ENCODE measurements at places on chromosomes 1 and 21.
A peak's percentile ranks its signal among the peaks of the same experiment; 100 is the strongest.

DNA sequence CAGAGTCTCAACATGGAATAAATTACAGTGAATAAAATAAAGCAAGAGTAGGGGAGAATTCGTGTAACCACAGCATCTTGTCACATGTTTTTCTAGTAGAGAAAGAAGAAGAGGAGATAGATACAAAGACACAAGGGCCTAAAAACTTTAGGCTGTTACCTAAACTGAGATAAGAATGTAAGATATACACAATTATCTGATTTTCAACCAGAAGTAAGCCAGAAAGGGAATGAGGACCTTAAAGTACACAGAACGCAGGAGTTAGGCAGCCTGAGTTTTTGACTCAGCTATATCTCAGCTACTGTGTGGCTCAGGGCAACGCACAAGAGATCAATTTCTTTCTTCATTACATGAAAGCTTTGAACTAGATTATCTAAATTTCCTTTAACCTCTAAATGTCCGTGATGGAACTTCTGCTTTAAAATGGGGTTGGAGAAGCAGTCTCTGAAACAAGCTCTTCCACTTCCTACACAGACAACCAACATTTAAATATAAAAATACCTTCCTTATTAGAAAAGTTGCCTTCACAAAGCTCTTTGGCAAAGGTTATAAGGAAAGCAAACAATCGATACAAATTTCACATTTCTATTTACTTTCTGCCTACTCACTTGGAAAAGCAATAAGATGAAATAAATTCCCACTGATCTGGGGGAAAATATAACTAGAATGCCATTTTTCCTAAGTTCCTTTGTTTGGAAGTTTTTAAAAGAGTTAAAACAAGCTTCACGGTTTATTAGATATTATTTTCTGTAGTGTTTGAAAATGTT lies 5.2 kb upstream of the RGS13 start:
- DNase-seq: no peak

DNA sequence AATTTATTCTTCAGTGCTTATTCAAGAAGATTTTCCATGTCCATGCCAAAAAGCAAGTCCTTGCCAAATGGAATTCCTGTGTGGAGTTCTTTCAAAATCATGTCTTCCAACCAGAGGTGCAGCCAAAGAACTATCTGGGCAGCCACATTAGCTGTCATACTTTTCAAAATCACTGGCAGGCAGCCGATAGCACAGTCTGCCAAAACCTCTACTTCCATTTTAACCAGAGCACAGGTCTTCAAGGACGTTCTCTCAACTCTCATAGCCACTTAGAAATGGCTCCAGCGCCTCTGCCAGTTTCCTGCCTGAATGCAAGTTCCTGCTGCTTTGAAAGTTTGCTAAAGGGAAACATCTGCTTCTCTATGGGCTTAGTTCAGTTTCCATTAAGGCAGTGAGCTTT lies 975.7 kb upstream of the ADGRL4 start:
- peak; percentile 27 for DNase-seq

DNA sequence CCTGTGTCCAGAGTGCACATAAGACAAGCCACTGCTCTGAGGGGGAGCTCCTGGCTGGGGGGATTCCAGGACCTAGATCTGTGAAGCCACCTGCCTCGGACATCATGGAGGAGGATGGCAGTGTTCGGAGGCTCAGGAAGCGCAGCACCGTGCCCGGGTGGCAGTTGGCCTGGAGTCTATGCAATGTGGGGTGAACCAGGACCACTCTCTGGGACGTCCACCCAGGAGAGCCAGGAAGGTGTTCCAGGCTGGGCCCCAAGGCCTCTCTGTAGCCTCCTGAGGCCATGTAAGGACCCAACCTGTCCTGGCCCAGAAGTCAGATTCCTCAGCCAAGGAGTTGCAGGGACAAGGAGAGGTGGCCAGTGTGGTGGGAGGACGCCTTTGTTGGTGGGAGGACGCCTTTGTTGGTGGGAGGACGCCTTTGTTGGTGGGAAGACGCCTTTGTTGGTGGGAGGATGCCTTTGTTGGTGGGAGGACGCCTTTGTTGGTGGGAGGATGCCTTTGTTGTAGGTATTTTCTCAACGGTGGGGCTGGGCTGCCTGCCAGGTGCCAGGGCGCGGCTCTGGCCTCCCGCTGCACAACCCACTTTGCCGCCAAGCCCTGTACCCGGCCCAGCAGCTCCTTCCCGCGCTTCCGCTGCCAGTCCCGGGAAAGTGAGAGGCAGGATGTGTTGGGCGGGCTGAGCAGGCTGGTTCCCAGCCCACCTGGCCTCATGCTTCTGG lies 30.6 kb upstream of the BMP8B start:
- DNase-seq: no peak

DNA sequence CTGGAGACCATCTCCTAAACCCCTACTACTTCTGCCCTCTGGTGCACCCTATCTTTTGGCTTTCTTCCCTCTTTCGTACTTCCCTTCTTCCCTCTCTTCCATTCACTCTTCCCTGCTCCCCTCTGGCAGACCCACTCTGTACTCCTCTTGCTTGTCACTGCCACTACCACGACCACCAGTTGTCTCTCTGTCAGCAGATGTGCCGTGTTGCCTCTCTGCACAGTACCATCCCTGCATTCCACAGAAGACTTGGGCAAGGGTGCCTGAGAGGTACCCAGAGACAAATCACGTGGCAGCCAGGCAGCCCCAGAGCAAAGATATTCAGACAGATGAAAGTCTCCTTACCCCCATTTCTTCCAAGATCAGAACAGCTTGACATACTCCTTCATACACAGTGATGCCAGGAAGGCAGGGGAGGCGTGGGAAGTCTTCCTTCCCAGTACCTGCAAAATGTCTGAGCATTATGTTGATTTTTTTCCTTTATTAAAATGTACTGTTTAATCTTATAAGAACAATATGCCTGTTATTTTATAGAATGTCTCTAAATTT lies 15.0 kb downstream of the CAMSAP2 start:
- no peak for DNase-seq

DNA sequence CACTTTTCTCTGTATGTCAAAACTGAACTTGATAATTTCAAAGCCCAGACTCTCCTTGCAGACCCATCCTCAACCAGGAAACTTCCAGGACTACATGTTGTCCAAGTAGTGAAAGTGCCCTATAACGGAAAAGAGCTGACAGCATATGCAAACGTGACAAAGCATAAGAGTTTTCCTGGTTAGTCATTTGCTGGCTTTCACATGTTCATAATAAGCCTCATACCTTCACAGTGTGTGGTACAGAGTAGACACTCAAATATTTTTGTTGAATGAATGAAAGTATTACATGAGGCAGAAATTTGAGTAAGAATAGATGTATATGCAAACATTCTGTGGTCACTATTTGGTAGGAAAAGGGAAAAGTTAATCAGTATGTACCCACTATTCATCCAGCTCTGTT lies 473.3 kb downstream of the MRPL39 start:
- DNase-seq: no peak

DNA sequence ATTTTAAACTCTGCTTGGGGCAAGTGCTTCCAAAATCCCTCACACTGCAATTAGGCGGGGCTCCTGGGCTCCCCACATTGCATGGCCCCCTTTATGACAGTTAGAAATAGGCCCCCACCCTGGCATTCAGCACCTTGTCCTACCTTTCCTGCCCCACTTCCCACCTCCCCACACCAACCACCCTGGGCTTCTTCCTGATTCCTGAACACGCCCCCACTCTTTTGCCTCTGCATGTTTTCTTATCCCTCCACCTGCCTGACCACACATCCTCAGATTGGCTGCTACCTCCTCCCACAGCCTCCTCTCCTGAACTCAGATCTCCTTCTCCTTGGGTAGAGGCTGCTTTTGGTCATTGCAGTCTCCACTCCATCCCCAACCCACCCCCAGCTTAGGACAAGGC lies 1.5 kb downstream of the MOB3C start:
- no peak for DNase-seq

- DNase-seq: peak; percentile 76
Measured at GRCh38 chr1:100866041-100866900, 28.4 kb downstream of the EXTL2 start.

DNA sequence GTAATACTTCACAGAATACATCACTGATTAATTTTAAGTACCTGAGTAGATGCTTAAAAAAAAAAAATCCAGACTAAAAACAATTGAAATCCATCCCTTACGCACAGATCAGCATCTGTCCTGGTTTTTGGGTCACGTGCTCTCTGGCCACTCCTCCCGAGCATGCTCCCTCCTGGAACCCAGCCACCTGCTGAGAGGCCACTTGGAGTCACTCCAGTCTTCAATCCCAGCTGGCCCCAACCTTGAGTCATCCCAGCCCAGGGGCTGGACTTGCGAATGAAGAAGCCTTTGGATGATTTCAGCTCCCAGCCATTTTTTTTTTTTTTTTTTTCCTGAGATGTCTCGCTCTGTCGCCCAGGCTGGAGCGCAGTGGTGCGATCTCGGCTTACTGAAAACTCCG lies 8.9 kb downstream of the MAP1LC3C start:
- DNase-seq: peak; percentile 96

- no peak for DNase-seq
Measured at GRCh38 chr1:33548319-33548718, 75.9 kb downstream of the ZSCAN20 start.

DNA sequence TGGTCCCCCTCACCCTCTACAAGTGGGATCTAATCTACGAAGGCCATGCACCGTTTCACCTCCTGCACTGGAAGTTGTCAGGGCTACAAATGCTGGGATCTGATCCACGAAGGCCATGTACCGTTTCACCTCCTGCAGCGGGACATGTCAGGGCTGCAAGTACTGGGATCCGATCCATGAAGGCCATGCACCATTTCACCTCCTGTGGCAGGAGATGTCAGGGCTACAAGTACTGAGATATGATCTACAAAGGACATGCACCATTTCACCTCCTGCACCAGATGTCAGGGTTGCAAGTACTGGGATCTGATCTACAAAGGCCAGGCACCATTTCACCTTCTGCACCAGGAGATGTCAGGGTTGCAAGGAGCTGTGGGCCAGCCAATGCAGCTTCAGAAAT lies 7.0 kb downstream of the ALDH4A1 start:
- no peak for DNase-seq

DNA sequence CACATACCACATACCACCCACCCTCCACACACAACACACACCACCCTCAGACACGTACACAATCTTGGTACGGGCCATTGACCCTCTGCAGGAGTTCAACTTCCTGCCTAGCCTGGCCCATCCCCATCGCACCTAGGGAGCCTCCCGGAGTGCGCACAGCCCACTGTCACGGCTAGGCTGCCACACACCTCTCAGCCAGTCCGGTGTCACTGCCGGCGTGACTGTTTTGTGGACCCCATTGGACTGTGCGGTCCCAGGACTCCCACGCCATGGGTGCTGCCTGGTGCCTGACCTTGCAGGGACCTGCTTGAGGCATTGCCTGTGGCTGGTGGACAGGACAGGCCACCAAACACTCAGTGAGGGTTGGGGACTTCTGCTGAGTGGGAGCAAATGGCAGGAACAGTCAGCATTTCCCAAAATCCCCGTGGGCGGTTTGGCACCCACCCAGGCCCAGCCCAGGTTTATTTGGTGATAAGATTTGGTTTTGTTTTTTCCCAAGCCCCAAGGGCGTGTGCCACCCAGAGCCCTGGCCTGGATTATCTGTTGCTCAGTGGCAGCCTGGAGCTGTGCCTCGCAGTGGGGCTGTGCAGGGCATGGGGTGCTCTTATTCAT lies 27.7 kb downstream of the RAB7B start:
- no peak for DNase-seq

GRCh38 chr1:167175901-167176300 lies 44.8 kb upstream of the POU2F1 start:
- peak; percentile 80 for DNase-seq

DNA sequence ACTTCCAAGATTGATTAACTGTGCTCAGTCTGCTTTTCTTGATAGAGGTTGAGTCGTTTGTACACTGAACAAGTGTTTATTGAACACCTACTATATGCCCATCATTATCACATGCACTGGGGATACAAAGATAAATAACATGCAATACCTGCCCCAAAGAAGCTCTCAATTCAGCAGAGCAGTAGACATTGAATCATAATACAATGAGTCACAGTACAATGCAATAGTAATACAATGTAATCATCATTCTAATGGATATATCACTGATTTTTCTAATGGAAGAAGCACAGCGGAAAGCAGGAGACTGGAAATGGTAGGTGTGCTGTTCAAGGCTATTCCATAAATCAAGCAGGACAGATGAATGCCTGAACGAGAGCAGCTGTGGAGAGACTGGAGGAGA lies 3.7 kb upstream of the SEC16B start:
- DNase-seq: peak; percentile 23

GRCh38 chr1:116472431-116472961 lies 98.3 kb downstream of the CD58 start:
- no peak for DNase-seq

DNA sequence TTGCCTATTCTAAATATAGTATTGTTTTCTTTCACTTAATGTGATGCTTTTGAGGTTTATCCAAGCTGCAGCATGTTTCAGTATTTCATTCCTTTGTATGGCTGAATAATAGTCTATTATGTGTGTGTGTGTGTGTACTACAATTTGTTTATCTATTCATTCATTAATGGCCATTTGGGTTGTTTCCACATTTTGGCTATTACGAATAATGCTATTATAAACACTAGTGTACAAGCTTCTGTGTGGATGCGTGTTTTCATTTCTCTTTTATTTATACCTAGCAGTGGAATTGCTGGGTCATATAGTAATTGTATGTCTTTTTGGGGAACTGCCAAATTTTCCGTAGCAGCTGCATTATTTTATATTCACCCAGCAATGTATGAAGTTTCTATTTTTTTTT lies 15.0 kb upstream of the THEM5 start:
- peak; percentile 33 for DNase-seq

GRCh38 chr1:207845109-207845508 lies 65.8 kb downstream of the CD34 start:
- no peak for DNase-seq

DNA sequence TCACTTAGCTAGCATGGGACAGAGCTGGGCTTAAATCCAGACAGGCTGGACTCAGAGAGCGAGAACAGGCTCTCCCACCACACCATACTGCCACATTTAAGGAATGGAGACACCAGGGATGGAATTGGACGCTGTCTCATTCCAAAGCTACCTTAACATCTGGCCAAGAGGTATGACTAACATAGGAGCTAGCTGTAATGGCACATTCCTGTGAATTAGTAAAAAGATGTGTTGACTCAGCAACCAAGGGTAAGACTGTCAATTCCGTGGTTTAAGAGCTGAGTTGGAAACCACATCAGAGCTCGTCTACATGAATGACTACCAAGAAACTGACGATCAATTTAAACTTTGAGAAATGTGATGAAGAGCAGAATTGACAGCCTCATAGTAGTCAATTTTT lies 8.3 kb upstream of the TNFRSF9 start:
- peak; percentile 94 for DNase-seq

DNA sequence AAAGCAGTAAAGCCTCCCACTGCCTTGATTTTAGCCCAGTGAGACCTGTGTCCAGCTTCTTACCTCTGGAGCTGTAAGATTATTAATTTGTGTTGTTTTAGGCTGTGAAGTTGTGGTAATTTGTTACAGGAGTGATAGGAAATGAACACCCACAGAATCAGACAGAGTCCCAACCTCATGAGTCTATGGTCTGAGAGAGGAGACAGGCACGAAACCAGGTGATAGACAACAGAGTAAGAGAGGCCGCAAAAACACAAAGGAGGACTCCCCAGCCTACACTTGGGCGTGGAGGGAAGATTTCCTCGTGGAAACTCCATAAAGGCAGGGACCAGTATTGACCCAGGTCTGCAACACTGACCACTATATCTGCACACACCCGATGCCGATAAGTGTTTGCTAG lies 234.6 kb upstream of the JUN start:
- no peak for DNase-seq

- no peak for DNase-seq
Measured at GRCh38 chr1:212466898-212467650, 34.4 kb downstream of the NENF start.

Measured in HCEC 1CT (cell line).